Mucosa of gallbladder (tissue), 1 donor: ENCODE measurements at places on chromosomes 7 and 10.

DNA sequence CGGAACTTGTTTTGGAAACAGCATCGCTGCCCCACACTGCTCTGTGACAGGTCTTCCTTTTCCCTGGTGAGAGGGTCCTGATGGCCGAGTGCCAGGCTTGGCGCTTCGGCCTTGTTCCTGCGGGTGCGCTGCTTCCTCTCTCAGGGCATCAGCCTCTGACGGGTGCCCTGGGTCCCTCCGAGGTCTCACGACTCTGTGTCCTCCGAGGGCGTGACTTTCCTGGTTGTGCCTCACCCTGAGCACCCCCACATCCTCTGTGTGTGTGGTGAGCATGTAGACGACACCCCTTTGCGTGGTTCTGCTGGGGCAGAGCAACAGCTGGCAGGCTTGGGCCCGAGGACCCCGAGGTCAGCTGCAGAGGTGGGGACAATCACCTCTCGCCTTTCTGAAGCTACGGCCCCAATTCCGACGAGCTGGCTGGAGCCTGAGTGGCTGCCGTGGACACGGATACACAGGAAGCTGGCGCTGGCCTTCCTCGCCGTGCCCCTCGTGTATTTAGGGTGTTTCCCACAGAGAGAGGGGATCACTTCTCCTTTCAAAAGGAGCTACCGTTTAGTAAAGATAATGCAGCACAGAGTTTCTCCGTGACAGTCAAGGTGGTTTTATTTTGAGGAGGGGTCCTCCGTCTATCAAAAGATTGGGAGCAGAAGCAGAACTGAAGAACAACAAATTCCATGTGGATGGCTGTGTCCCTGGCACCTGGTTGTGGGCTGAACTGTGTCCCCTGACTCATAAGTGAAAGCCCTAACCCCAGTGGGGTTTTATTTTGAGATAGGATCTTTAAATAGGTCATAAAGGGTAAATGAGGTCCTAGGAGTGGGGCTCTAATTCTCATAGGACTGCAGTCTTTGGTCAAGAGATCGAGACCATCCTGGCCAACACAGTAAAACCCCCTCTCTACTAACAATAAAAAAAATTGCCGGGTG, 36.2 kb upstream of the PITRM1 start:
- DNase-seq, result no peak

GRCh38 chr7:83842894-83843293, 194.0 kb upstream of the SEMA3E start:
- DNase-seq, result no peak

DNA sequence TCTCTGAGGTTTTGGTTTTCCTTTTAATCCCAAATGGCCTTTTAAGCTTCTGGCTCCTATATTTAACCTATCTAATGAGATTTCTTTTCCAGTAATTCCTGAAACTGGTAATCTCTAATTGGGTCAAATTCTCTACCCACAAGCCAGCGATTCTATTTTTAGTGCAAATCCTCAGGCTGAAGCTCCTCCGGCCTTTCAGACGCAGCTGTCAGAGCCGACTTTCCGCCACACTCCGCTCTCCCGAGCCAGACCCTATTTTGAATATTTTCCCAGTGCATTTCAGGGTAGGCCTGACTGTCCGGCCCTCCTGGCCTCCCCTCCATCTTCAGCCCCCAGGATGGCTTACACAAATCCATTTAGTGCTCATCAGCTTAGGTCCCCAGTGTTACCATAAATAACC, 9.7 kb upstream of the ADCY1 start:
- DNase-seq, result no peak

- no peak for DNase-seq
Observed at GRCh38 chr7:110786328-110786965, 304.5 kb upstream of the LRRN3 start.

DNA sequence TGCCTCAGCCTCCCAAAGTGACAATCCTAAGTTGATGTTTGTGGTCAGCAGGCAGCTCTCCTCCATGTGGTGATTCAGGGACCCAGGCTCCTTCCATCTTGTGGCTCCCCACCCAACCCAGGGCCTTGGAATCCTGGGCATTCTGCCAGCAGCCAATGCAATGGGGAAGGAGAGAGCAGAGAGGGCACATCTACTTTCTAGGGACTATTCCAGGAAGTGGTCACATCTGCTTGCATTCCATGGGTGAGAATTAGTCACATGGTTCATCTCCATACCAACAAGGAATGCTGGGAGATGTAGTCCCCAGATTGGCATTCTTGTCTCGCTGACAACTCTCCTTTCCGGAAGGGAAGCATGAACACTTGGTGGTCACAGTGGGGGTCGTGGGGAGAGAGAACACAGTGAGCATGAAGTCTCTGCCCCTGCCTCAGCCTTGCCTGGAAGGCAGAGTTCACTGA, 9.9 kb upstream of the SRRM3 start:
- DNase-seq, result no peak

GRCh38 chr7:18312482-18312881, 183.1 kb upstream of the HDAC9 start:
- DNase-seq, result no peak

DNA sequence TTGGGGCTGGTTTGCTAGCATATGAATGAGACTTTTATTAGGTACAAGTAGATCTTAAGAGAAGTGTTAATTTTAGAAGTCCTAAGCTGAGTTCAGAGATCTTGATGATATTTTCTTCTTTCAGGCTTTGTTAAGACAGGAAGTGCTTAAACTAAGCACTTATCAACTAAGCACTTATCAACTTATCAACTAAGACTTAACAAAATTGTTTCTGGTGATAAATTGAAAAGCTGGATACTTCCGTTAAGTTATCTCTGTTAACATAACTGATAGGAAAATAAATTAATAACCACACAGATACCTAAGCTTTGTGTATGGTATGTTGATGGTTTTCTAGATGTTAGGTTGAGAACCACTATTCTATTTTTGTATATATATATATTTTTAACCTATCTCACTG, 113.7 kb downstream of the PHTF2 start:
- no peak for DNase-seq

DNA sequence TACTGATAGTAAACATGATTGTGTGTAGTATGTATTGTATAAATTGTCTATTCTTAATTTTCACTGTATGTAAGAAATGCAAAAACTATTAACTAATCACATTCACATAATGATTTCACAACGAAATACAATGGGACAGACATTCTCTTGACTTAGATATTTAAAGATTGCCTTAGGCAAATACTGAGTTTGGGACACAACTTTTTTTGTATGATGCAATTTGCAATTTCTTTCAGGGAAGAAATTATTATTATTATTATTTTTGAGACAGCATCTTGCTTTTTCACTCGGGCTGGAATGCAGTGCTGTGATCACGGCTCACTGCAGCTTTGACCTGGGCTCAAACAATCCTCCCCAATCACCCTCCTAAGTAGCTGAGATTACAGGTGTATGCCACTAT, 173.2 kb upstream of the TRIM24 start:
- no peak for DNase-seq

DNA sequence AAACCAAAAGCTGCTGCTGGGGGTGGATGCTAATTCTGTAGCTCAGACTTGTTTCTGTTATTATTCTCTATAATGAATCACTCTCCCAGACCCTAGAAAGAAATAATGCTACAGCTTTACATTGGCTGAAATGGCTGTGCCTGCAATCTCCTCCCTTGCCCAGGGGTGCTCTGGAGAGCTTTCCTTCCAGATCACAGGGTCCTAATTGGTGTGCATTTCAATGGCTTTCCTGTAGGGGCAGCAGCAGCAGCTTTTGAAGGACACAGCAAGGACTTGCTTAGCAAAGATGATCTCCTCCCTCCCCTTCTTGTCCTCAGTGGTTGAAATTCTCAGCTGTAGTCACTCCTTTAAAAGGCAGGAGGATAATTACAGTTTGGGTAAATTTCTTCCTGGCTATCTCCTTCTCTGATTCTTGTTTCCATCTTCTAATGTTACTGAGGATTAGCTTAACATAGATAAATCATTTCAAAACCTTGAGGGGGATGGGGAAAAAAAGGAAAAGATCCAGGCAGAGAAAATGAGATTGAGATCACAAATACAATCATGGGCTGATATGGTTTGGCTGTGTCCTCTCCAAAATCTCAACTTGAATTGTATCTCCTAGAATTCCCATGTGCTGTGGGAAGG, 120.2 kb upstream of the CTTNBP2 start:
- no peak for DNase-seq

DNA sequence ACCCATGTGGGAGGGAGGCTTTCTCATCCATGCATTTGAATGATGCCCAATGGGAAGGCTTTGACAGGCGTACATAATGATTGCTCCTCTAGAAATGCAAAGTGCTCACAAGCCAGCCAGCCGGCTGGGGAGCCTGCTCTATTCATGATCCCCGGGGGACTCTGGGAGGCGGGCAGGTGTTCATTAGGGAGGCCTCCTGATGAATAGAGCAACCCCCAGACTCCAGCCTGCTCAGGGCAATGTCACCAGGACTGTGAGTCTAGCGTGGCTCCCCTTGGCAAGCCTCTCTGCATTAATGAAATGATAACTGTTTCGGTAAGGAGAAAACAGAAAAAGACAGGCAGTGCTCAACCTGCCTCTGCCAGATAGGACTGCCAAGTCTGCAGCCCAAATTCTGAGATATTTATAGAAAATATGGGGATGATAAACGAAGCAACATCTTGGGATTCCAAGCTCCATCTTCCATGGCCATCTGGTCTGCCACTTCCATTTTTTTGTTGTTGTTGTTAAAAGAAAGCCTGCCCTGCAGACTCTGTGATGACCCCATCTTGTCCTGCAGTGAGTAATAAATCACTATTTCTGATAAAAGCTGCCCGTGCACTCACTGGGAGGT, 236.4 kb downstream of the PRPF18 start:
- DNase-seq, result no peak

GRCh38 chr7:2242541-2243429, 759 bp downstream of the NUDT1 start:
- no peak for DNase-seq

GRCh38 chr10:60942134-60942787, 1.7 kb downstream of the RHOBTB1 start:
- DNase-seq, result no peak

DNA sequence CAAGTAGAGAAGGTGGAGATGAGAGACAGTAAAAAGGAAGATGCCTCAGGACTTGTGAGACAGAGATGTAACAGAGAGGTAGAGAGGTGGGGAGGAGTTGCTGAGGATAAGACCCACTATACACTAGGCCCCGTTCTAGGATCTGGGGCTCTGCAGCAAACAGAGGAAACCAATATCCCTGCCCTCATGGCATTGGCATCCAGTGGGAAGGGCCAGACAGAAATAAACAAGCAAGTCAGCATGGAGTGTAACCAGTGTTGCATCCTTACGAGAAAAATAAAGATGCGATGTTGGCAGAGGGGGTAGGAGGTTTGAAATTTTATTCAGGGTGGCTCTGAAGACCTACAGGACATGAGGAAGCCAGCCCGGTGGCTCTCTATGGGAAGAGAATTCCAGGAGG, 22.0 kb upstream of the EEPD1 start:
- DNase-seq, result no peak

DNA sequence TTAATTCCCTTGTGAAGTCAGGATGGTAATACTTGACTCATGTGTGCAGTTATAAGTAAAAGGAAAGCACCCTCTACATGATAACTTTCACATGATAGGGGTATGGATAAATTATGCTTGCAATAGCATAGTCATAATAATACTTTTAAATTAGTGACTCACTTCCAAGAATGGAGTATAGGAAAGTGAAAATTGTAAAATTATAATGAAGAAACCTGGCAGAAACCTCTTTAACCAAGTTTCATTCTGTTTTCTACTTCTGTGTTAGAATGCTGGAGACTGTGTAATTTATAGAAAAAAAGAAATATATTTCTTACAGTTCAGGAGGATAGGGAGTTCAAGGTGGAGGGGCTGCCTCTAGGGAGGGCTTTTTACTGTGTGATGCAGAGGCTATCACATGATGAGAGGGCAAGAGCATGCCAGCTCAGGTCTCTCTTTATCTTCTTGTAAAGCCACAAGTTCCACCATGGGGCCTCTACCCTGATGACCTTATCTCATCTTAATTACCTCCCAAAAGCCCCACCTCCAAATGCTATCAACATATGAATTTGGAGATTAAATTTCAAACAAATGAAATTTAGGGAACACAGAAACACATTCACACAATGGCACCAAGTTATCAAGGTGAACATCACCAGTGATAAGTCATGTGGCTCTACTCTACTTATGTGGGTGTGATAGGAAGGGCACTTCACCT, 43.2 kb downstream of the HDAC9 start:
- DNase-seq, result no peak

- DNase-seq, result no peak
Observed at GRCh38 chr10:50291261-50291850, 40.0 kb upstream of the ASAH2 start.

GRCh38 chr10:71575934-71576801, 143.4 kb downstream of the C10orf105 start:
- no peak for DNase-seq

- no peak for DNase-seq
Observed at GRCh38 chr7:79060498-79060897, 393.0 kb downstream of the MAGI2 start.

DNA sequence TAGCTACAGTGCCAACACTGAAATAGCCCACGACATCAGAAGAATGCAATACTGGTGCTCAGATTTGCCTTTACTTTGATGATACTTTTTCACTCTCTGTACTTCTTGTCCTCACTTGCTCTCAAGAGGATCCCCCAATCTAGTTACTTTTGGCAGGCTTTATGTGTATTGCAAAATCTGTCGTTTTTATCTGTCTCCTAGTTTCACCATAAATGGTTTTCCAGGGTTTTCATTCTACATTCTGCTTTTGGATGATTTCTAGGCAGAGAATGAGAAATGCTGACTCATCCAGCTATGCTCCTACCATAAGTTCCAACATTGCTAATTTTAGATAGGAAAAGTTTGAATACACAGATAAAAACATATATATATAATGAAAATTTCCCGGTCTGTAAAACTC, 659.5 kb upstream of the NRG3 start:
- DNase-seq, result no peak

GRCh38 chr7:142152076-142152475, 40.6 kb downstream of the MGAM2 start:
- DNase-seq, result no peak

GRCh38 chr7:157362729-157363128, 25.9 kb downstream of the DNAJB6 start:
- no peak for DNase-seq

DNA sequence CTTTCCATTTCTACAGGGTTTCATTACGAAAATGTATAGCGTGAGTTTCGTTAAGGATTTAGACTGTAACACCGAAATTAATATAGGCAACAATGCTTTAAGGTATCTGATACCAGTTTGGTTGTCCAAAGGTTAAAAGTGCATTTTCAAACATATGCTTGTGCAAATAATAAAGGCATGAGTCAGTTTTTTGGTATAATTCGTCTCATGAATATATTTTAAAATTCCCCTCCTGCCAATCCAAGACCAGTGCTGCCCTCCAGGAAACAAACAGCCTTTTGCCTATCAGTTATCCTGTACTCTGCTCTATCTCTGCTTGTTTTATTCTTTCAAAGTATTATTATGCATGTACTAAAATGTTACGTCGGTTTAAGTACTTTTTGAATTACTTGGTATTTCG, 2.0 kb downstream of the LCOR start:
- DNase-seq, result no peak

GRCh38 chr10:119706521-119707278, 19.1 kb upstream of the INPP5F start:
- DNase-seq, result no peak

DNA sequence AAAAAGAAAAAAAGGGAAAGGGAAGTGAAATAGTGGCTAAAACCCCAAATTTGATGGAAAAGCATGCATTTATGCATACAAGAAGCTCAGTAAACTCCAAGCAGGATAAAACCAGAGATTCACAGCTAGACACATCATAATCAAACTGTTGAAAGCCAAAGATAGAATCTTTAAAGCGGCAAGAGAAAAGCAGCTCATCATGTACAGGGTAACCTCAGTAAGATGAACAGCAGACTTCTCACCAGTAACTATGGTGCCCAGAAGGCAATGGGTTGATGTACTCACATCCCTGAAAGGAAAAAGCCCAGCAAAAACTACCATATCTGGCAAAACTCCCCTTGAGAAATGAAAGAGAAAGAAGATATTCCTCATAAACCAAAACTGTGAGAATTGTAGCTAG, 60.4 kb downstream of the TPST1 start:
- no peak for DNase-seq
